ENCODE measurements at places on chromosomes 7 and 10. TPM values are rescaled to one million over a fixed set of nuclear protein-coding genes. Genes with fewer than 3 reads are reported as not detected.

DNA sequence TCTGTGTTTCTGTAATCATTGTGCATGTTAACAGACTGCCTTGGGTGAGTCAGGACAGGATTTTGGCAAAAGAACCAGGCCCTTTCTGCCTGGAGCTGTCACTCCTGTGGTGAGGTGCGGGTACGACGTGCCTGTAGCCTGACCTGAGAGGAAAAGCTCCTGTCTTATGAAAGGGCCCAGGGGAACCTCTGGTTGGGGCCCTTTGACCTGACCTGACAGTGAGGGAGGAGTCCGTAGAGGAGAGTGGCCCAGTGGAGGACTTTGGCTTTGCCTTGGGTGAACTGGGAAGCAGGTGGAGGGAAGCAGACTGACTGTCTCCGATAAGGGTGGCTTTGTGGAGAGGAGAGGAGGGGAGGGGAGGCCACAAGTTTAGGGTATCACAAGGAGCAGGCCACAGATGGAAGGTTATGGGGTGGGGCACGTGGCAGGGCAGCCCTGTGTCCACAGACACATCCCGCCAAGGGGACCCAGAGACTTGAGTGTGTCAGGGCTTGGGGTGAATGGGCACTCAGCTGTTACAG lies 6.9 kb downstream of the PFKP start:
- no peak for DNase-seq

The TMEM196 gene
- not detected for total RNA-seq

The CPA5 gene
- total RNA-seq, result not detected

- DNase-seq, result peak; percentile 1
Measured at GRCh38 chr10:121597504-121598262, 561 bp downstream of the FGFR2 start.

- DNase-seq, result peak; percentile 31
Measured at GRCh38 chr10:100100651-100101184, 19.0 kb upstream of the CPN1 start.

DNA sequence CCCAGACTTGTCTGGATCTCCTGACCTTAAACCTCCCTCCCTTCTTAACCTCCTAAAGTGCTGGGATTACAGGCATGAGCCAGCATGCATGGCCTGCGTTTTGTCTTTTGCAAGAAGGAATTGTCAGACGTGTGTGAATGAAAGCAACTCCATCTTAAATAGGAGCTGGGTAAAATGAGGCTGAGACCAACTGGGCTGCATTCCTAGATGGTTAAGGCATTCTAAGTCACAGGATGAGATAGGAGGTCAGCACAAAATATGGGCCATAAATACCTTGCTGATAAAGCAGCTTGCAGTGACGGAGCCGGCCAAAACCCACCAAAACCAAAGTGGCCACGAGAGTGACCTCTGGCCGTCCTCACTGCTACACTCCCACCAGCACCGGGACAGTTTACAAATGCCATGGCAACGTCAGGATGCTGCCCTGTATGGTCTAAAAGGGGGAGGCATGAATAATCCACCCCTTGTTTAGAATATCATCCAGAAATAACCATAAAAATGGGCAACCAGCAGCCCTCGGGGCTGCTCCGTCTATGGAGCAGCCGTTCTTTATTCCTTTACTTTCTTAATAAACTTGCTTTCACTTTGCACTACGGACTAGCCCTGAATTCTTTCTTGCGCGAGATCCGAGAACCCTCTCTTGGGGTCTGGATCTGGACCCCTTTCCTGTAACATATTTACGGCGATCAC lies 41.2 kb upstream of the SDK1 start:
- DNase-seq, result no peak

DNA sequence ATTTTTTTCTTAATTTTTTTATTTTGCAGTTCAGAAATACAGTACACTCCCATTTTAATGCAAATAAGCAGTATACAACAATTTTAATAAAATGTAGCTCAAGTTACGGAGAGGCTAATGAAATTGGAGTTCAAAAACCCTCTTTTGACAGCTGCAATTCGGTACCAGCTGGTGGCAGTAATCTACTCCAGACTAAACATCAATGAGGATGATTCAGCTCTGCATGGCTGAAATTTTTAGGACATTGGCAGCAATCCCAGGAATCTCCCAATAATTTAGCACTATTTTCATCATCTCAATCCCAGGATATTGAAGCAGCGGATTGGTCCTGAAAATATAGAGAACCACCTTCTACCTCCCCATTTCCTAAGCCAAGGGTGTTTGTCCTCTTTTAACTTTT lies 278.8 kb downstream of the CACNA2D1 start:
- peak; percentile 44 for DNase-seq

GRCh38 chr10:70892631-70893030 lies 4.3 kb upstream of the PCBD1 start:
- DNase-seq, result no peak

DNA sequence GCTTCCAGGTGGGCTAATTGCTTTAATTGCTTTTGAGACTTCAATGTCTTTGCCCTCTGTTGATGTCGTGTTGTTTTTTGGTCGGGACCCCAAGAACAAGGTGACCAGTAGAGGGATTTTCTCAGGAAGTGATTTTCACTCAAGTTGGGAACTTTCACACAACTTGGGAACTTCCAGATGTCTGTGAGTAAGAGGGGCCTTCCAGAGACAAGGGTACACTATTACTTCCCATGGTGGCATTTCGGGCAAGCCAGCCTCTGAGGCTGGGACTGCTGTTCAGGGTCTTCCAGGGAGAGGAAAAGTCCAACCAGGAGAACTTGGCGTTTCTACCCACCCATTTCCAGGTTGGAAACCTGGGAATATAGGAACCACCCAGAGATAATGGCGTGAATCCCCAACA lies 170.0 kb upstream of the CDCA7L start:
- peak; percentile 21 for DNase-seq

GRCh38 chr7:22281481-22281880 lies 75.5 kb downstream of the RAPGEF5 start:
- DNase-seq, result no peak

DNA sequence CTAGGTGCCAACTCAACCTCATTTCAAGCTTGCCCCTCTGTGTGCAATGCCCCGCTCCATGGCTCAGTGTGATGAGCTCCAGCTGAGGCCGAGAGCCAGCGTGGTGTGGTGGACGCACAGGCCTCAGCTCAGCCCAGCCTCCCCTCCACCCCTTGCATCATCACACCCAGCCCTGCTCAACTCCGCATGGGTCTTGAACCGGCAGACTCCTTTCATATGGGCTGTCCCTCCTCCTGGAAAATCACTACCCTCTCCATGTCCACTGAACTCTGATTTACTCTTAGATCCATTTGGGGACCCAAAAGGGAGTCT lies 16.6 kb upstream of the SLC18A3 start:
- DNase-seq, result no peak

GRCh38 chr7:115721293-115722217 lies 309.0 kb downstream of the TFEC start:
- DNase-seq, result no peak

The OR2A42 gene
- total RNA-seq, result not detected

GRCh38 chr7:25305831-25306230 lies 77.5 kb upstream of the NPVF start:
- no peak for DNase-seq

GRCh38 chr10:124717911-124718741 lies 26.1 kb downstream of the FAM53B start:
- DNase-seq, result peak; percentile 72

GRCh38 chr7:25597946-25598345 lies 369.7 kb upstream of the NPVF start:
- DNase-seq, result no peak

GRCh38 chr7:117762055-117762454 lies 111.2 kb downstream of the CTTNBP2 start:
- no peak for DNase-seq

DNA sequence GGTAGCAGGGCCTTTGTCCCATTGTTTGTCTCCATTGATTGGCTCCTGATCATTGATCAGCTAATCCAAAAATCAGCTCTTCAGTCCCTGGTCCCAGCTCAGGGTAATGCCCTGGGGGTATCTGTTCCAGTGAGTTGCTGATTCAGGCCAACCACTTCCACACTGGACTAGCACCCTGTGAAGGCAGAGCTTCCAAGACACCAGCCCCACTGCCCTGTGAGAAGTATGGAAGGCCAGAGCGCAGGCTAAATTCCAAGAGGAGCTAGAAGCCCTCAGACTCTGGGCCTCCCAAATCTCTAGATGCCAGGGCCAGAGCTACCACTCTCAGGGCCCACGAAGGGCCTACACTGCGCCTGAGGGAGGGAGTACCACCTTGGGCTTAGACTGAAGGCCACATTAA lies 10.4 kb downstream of the TMEM72 start:
- DNase-seq, result no peak

The CPA2 gene
- total RNA-seq, result not detected

The NPSR1 gene
- not detected for total RNA-seq

GRCh38 chr7:22586101-22586785 lies 86.3 kb upstream of the STEAP1B start:
- DNase-seq, result peak; percentile 65

The HSPA12A gene
- total RNA-seq, result 0.44 TPM

DNA sequence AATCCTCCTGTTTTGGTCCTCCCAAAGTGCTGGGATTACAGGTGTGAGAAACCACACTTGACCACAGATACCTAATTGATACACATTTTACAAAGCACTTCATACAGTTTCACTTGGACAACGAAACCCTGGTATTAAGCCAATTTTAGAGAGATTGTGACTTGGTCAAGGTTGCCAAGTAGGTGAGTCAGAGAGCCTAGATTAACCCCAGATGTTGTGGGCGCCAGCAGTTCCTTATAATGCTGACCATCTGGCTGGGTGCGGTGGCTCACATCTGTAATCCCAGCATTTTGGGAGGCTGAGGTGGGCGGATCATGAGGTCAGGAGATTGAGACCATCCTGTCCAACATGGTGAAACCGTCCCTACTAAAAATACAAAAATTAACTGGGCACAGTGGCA lies 4.9 kb upstream of the PHKG1 start:
- DNase-seq, result no peak

The TRIL gene
- total RNA-seq, result 15.0 TPM

GRCh38 chr10:130773941-130774340 lies 537.6 kb downstream of the TCERG1L start:
- DNase-seq, result no peak

- no peak for DNase-seq
Measured at GRCh38 chr7:136891850-136892249, 23.4 kb downstream of the CHRM2 start.

GRCh38 chr10:130770018-130770630 lies 541.4 kb downstream of the TCERG1L start:
- DNase-seq, result no peak

- DNase-seq, result peak; percentile 36
Measured at GRCh38 chr10:24344279-24344678, 135.3 kb downstream of the KIAA1217 start.

The SNCG gene
- 46.2 TPM for total RNA-seq

- DNase-seq, result no peak
Measured at GRCh38 chr10:65294329-65294728, 1631.5 kb upstream of the LRRTM3 start.

- no peak for DNase-seq
Measured at GRCh38 chr7:142308326-142308725, 50.5 kb upstream of the PRSS58 start.

GRCh38 chr7:132569884-132570614 lies 6.2 kb downstream of the PLXNA4 start:
- DNase-seq, result peak; percentile 51

The CLEC2L gene
- total RNA-seq, result not detected

The CALHM1 gene
- not detected for total RNA-seq

DNA sequence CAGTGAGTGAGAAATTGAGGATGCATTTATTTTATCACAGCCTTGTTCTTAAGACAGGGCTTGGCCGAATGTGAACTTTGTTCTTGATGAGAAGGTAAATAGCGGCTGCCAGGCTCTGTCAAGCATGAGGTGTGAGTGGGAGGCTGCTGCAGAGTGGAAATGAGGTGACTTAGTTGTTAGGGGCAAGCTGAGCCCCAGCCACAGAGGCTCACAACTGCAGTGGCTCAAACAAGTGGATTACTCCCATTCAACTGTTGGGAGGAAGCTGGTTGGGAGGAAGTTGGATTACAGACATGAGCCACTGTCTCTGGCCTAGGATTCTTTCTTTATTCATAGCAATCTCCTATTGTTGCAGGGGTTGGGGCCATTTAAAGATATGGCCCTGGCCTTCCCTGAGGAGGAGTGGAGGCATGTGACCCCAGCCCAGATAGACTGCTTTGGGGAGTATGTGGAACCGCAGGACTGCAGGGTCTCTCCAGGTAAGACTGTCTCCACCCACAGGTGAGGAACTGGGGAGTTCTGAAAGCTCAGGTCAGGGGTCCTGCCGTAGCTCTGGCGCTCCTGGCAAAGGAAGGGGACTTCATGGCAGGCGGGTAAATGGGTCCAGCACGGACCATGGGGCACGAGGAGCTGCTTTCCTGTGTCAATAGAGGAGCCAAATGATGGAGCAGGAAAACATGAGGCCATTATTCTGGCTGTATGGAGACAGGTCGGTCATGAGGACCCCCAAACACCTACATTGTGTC lies 7.1 kb downstream of the ZSCAN25 start:
- DNase-seq, result no peak

DNA sequence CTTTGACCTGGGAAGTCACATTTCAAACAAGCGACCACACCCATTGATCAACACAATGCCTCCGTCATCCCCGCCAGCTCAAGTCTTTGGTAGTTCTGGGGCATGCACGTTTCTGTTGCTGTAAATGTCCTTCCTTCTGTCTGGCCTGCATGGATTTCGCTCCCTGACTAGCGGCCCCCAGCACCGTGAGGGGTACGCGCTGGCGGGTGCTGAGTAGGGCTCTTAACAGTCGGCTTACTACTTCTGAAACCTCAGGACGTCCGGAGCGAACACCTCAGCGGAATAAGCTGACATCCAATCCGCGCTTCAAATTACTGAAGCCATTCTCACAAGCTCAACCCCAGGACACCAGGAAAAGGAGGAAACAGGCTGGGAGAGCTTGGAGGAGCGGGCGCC lies 505 bp downstream of the NUDCD3 start:
- peak; percentile 50 for DNase-seq

- DNase-seq, result no peak
Measured at GRCh38 chr10:132463333-132464255, 66.6 kb downstream of the PWWP2B start.

The FLNC gene
- total RNA-seq, result 131 TPM

The LBX1 gene
- total RNA-seq, result not detected

The ANKRD1 gene
- 350 TPM for total RNA-seq

DNA sequence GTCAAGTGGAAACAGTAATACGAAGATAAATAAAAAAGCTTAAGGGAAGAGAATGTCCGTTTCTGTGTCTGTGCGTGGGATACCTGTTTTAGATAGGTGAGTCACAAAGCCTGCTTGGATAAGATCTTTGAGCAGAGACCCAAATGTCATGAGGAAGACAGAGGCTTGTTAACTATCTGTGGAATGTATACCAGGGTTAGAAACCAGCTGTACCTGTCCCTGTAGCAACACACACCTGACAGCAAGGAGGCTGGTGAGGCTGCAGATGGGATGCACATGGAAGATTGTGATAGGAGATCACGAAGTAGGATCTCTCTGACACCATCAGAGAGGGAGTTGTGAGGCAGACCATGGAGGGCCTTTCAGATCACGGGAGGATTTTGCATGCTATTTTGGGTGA lies 105.3 kb downstream of the ARHGAP21 start:
- no peak for DNase-seq

The NAT16 gene
- not detected for total RNA-seq

DNA sequence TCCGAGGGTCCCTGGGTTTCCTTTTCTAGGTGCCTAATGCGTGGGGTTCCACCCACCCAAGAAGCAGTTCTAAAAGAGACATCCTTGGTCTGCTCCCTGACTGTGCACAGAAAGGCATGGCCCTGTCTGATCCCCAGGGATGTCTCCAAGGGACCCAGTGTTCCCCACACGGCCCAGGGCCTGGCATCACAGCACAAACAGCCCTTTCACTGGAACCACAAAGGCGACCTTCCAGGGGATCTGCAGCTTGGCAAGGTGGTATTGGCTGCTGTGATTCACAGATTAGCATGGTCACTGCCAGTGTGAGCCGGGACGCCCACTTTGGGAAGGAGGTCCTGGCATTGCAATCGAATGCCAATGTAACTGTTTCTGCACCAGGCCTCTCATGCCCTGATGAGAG lies 6.4 kb downstream of the KCNMA1 start:
- DNase-seq, result no peak

The CYP2C8 gene
- total RNA-seq, result not detected

All from lung microvascular endothelial cell (primary cell).